Activated CD8-positive, alpha-beta memory T cell treated with anti-CD3 and anti-CD28 coated beads for 48 hours (primary cell): ENCODE measurements at places on chromosomes 11 and 22.

DNA sequence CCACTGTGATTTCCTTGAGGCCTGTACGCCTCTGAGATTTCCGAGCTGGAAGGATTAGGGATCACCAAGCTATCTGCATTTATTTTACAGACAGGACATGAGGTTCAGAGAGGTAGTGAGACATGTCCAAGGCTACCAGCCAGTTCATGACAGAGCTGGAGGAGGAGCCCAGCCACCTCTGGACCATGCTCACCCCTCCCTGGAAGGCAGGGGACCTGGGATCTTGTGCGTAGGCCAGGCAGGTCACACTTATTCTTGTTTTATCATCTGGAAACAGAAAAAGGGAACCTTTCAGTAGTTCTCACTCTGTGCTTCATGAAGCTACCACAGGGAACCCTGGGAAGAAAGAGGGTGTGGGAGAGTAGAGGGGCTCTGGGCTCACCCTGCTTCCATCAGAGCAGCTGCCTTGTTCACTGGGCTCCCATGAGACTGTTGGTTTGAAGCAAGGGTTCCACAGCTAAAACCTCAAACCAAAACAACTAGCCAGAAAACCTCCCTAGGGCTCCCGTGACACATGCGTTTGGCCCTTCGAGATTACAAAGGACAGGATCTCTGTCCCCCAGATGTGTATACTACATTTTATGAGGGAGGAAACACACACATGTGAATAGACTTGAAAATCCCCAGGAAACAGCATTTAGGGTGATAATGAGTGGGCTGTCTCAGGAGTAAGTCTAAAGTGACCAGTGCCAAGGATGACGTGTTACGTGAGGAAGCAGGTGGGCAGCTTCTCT, 106.4 kb downstream of the DSCAML1 start:
- DNase-seq, result no peak

DNA sequence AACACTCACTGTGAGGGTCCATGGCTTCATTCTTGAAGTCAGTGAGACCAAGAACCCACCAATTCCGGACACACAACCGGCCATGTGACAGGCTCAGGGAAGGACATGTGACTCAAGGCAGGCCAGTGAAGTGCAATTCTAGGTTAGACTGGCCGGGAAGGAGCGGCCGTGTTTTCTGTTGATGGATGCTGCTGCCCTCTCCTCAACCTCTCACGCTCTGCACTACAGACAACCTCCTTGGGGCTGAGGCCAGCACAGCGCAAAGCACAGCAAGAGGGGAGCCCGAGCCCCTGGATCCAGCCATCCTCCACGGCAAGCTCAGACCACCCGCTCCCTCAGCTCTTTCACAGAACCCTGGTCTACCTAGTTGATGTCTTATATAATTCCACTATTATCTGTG, 2.8 kb downstream of the NUDT8 start:
- no peak for DNase-seq

DNA sequence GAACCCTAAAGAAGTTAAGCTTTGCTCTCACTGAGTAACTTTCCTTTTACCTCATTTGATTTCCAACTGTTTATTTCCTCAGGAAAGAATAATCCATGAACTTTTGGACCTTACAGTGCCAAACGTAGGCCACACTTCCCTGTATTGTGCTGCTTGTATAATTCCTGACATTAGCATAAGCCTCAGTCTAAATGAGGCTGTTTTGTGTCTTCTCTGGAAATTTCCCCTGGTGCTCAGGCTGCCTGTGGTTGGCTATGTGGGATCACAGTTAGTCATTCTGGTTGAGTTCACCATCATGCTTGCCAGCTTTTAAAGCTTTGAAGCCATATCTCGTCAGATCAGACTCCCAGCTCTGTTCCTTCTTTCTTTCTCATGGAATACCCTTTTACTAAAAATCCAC, 107.0 kb downstream of the FAM76B start:
- DNase-seq, result no peak

GRCh38 chr11:18768472-18768901, 23.1 kb downstream of the PTPN5 start:
- no peak for DNase-seq

DNA sequence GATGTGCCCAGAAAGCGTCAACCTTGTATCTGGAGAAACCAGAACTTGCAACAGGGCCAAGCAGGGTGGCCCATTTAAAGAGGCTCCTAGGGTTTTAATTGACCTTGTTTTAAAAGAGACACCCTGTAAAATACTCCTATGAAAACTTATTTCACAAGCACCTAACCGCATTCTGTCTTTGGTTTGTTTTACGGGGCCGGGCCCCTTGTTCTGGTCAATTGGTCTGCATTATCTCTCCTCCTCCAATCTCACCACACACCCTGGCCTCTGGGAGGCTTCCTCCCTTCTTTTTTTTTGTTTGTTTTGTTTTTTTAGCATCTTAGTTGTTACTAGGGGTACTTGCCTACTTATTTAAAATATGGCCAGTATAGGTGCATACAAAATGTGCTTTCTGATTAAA, 4.7 kb downstream of the EHF start:
- no peak for DNase-seq

GRCh38 chr22:28893810-28894209, 10.4 kb downstream of the ZNRF3 start:
- no peak for DNase-seq

GRCh38 chr11:97860237-97860636, 1160.5 kb upstream of the CNTN5 start:
- no peak for DNase-seq
